ENCODE measurements at places on chromosomes 16 and 17.

DNA sequence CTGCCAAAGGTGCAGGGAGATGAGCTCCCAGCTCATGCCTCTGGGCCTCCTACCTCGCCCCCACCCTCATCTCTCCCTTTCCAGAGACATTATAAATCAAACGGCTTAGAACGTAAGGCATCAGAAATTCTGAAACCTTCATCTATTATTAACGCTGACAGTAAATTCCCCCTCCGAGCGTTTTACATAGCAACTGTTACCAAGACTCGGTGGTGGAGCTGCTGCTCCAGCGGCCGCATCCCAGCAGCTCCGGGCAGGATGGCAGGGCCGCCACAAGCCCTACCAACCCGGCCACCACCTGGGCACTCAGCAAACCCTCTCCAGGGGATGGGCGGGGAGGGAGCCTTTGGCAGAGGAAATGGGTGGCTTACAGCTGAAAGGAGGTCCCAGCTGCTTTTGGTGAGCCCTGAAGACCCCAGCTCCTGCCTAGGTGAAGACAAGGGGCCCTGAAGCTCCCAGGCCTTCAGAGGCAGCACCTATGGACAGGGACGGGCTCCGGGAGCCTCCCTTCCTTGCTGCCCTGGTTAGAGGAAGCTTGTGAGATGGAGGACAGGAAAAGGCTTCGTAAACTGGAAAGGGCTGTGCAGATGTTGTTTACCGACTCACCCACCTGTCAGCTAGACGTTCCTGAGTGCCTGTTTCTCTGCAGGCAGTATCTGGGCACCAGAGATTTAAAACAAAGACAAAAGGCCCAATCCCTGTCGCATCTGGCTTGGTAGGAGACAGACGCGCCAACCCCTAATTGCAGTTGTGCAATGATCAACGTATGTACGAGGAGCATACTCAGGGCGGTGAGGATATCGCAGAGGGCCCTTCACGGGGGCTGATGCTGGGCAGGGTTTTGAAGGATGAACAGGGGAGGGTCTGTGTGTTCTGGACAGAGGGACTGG, 76.9 kb downstream of the RAI1 start:
- no peak for DNase-seq

DNA sequence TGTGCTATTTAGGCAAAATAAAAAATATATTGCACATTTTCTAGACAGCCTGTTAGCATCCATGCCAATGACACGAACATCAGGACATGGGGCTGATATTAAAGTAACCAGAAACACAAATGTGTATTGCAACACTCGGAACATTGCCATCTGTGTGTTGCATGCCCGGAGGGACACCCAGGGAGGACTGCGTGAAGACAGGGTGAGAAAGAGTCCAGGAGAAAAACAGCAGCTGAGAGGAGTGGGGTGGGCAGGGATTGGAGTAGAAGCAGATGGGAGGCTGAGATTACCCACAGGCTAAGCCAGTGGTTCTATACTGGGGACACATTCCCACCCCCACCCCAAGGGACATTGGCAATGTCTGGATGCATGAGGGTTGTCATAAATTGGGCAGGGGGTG, 114.8 kb downstream of the GRIN2A start:
- DNase-seq = no peak

DNA sequence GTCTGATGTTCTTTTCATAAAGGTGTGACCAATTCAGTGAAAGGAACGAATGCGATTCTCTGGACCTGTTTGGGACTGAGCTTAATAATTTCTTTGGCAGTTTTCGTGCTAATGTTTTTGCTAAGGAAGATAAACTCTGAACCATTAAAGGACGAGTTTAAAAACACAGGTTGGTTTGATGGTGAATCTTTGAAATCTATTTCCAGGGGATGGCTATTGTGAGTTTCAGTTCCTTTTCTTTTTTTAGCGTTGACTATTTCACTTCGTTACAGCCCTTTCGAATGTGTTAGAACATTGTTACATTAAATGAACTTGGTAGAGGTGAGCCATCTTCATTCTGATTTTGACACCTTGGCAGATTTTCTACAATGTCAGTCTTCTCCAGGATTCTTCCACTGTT, 1.2 kb downstream of the TNFRSF17 start:
- DNase-seq = no peak

GRCh38 chr17:39751637-39752036, 13.9 kb downstream of the GRB7 start:
- DNase-seq = no peak

DNA sequence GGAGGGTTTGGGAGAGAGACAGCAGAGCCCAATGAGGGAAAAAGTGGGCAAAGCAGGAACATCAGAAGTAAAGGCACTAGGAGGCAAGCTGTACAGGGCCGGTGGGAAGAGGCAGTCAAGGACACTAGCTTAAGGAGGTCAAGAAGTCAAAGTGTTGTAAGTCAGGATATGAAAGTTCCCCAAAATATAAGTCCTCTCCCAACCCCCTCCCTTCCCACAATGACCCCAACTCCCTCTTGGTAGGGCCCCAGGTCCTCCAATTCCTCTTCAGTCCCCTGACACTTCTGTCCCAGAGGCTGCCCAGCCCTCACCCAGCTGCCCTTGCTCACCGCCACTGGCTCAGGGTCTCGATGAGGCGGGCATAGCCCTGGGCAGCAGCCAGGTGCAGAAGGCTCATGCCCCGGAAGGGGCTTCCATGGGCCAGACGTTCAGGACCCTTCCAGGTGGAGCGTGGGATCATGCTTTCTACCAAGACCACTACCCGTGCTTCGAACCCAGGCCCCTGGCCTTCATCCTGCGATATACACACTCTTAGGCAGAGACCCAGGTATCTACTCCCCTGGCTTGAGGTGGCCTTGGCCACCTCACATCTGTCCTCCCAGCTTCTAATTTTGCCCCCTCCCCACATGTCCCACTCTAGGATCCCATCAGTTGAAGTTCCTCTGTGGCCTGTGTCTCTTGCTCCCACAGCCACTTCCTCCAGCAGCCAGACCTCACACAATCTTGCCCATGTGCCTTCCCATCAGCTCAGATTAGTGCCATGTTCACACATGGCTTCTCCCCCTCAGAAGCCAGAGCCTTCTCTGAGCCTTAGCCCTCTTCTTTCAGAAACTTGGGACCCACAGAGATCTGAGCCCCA, 5.9 kb upstream of the SPAG7 start:
- DNase-seq = no peak

DNA sequence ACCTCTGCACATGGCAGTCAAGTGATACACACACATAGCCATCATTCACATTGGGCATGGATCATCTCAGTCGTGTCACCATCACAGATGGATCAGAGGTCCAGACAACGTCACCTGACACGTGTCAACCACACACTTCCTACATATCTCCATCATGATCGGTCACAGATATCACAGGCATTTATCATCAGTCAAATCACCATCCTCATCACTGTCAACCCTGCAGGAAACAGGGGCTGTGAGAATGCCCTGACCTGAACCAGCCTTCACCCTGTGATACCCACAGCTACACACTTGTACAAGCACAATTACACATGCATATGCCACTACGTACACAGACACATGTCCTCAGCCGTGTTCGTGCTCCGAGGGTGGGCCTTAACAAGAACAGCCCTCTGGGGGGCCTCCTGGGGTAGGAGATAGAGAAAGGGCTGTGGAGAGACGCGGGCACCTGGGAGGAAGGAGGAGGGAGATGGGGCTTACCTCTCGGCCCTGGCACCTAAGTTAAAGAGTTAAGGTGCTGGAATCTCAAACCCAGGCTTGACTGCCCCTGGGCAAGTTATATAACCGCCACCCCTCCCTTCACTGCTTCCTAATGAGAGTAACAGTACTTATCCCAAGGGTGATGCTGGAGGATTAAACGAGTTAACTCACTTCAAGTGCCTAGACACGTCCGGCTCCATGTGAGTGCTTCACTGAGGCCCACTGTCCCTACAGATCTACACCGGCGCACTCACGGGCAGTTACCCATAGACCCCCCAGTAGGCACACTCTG, 1.1 kb downstream of the SLC12A4 start:
- DNase-seq = peak; percentile 49

DNA sequence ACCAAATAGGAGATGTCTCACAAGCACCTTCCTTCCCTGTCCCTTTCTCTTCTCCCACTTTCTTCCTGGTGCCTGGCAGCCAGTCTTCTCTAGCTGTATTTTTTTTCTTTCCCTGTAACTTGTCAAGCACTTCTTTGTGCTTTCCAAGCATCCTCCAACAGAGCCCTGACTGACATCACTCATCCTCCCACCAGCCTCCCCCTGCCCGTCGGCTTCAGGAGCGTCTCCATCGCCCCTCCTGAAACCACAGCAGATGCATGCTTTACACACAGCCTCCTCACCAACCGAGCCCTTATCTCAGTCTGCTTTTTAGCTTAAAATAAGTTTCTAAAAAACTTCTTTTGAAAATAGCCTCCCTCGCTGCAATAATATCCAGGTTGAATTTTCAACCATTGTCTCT, 268.7 kb upstream of the CDH5 start:
- DNase-seq = no peak

DNA sequence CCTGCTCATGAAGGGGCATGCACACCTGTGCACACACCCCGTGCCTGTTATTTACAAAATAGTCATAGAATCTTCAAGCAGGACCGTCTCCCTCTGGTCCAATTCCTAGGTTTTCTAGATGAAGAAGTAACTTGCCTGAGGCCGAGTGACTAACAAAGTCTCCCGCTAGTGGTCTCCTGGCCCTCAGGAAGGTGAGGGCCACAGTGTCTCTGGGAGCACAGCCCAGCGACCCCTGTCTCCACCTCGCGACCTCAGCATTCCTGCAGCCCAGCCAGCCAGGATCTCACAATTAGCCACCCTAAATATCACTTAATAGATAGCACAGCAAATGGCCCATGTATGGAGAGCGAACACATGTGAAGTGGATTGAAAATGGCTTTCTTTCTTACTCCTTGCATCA, 30.5 kb upstream of the CACNG1 start:
- DNase-seq = no peak

Measured in keratinocyte (primary cell).